ENCODE measurements at places on chromosomes 2 and 18. TPM values are rescaled to one million over a fixed set of nuclear protein-coding genes. Genes with fewer than 3 reads are reported as not detected.

Gene FABP1
- total RNA-seq, result not detected

Gene FAM110C
- total RNA-seq, result not detected

Gene ST8SIA5
- not detected for total RNA-seq

Gene RGPD5
- total RNA-seq, result 25.8 TPM

Gene GDF7
- not detected for total RNA-seq

Gene COLEC11
- not detected for total RNA-seq

Gene GREB1
- not detected for total RNA-seq

Gene SPATA3
- total RNA-seq, result not detected

Gene ALPG
- total RNA-seq, result not detected
